Articular chondrocyte of knee joint (primary cell): ENCODE measurements at places on chromosomes 12 and 14. TPM values are rescaled to one million over a fixed set of nuclear protein-coding genes. Genes with fewer than 3 reads are reported as not detected.

Gene ADCY6
- 24.0 and 24.2 TPM in 2 replicates for total RNA-seq

Gene DYRK4
- 44.9 and 53.3 TPM in 2 replicates for total RNA-seq

Gene KRT82
- not detected in 2 replicates for total RNA-seq

Gene KRT75
- 0.91 and 1.4 TPM in 2 replicates for total RNA-seq

Gene METTL17
- total RNA-seq: 37.6 and 43.8 TPM in 2 replicates

Gene GRIN2B
- total RNA-seq: not detected in 2 replicates

Gene WSCD2
- 0.54 and 2.7 TPM in 2 replicates for total RNA-seq

Gene TMPRSS12
- not detected in 2 replicates for total RNA-seq

Gene NRIP2
- total RNA-seq: 0.26 and 0.43 TPM in 2 replicates

Gene IFNG-AS1
- 0.65 and 0.86 TPM in 2 replicates for total RNA-seq

Gene EFS
- total RNA-seq: 15.5 and 18.4 TPM in 2 replicates

Gene PLEKHD1
- under 0.01 TPM in 2 replicates for total RNA-seq

Gene P2RX2
- total RNA-seq: not detected in 2 replicates

Gene TESPA1
- not detected in 2 replicates for total RNA-seq

Gene C12orf50
- total RNA-seq: not detected in 2 replicates

Gene ADCY4
- total RNA-seq: 99.4 and 106 TPM in 2 replicates

Gene GDF3
- not detected in 2 replicates for total RNA-seq

Gene PSMB11
- total RNA-seq: not detected in 2 replicates

Gene PTGDR
- total RNA-seq: 0.11 TPM in 1 of 2 replicates, not detected in the other

Gene OAS1
- total RNA-seq: 11.5 and 27.2 TPM in 2 replicates

Gene UNC79
- 0.11 TPM in 1 of 2 replicates, not detected in the other for total RNA-seq

Gene PPHLN1
- total RNA-seq: 82.7 and 84.4 TPM in 2 replicates

Gene KRT80
- 0.52 and 0.97 TPM in 2 replicates for total RNA-seq

Gene SFSWAP
- total RNA-seq: 26.5 and 30.7 TPM in 2 replicates

Gene TAS2R9
- 0.32 and 0.52 TPM in 2 replicates for total RNA-seq

Gene CHST11
- total RNA-seq: 9.1 and 12.4 TPM in 2 replicates

Gene NEUROD4
- total RNA-seq: not detected in 2 replicates

Gene SCN8A
- total RNA-seq: 41.7 and 42.1 TPM in 2 replicates

Gene OS9
- total RNA-seq: 154 and 254 TPM in 2 replicates

Gene NRL
- 0.76 and 1.4 TPM in 2 replicates for total RNA-seq

Gene POTEM
- not detected in 2 replicates for total RNA-seq

Gene PTGER2
- 17.9 and 33.3 TPM in 2 replicates for total RNA-seq

Gene IFNG
- total RNA-seq: not detected in 2 replicates

Gene FANCM
- total RNA-seq: 9.3 and 10.2 TPM in 2 replicates

Gene COQ10A
- 13.2 and 14.4 TPM in 2 replicates for total RNA-seq

Gene SCNN1A
- total RNA-seq: 1.4 and 1.6 TPM in 2 replicates

Gene KCNJ8
- 0.22 and 0.26 TPM in 2 replicates for total RNA-seq

Gene ALG10B
- total RNA-seq: 5.8 and 6.0 TPM in 2 replicates

Gene CLEC6A
- not detected in 2 replicates for total RNA-seq

Gene PTCSC3
- not detected in 2 replicates for total RNA-seq

Gene GPR68
- total RNA-seq: 8.0 and 13.2 TPM in 2 replicates

Gene PLEK2
- 0.54 TPM in 1 of 2 replicates, not detected in the other for total RNA-seq
